Stimulated activated CD4-positive, alpha-beta T cell treated with anti-CD3 and anti-CD28 coated beads, Interleukin-1b, Interleukin-23, amount 100 ng/mL, for 48 hours (primary cell): ENCODE measurements at places on chromosomes 4 and X.

DNA sequence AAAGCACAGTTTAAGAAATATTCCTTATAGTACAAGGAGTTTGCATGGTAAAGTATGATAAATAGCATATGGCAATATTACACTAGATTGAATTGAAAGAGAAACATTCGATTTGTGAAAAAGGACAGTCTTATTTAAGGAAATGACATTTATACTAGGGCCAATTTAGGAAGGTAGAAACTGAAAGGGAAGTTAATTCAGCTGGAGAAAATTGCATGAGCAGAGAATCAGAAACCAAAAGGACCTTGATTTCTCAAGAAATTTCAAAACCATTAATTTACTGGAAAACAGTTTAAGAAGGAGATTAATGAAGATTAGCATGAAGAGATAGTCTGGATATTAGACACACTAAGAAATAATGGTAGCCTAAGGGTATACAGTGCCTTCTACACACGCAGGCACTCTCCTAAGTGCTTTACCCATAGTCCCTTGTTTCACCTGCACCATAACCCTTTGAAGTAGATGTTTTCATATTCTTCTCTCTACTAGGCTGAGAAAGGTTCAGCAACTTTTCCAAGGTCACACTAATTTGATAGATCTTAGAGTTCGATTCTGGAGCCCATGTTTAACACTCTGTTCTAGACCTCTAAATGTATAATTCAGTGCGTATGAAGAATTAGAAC is 259.1 kb upstream of the SLIT2 start:
- DNase-seq = no peak

- DNase-seq = no peak
Observed at GRCh38 chr4:186669159-186669731, 54.4 kb downstream of the FAT1 start.

GRCh38 chr4:95465010-95465409 is 83.8 kb downstream of the UNC5C start:
- DNase-seq = no peak

GRCh38 chr4:18635531-18635930 is 614.0 kb upstream of the LCORL start:
- DNase-seq = no peak

GRCh38 chrX:24027985-24028384 is 999 bp upstream of the KLHL15 start:
- DNase-seq = no peak

DNA sequence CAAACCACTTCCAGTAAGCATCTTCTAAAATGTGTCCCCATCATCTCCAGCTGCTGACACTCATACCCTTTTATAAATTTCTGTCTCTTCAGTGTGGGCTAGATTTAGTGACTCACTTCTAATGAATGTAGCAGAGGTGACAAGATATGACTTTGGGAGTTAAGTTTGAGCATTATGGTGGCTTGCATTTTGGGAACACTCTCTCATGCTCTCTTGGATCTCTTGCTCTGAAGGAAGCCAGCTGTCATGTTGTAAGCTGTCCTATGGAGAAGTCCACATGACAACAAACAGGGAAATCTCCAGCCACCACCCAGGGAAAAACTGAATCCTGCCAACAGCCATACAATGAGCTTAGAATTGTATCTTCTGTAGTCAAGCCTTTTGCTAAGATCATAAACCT is 691.3 kb upstream of the PCDH7 start:
- DNase-seq = no peak
